Stimulated activated CD4-positive, alpha-beta T cell treated with anti-CD3 and anti-CD28 coated beads, Interleukin-4, amount 100 ng/mL, for 48 hours (primary cell): ENCODE measurements at places on chromosomes 4 and X.

- no peak for DNase-seq
These were observed 26.9 kb downstream of the ARSJ start for GRCh38 chr4:113952452-113953029.

DNA sequence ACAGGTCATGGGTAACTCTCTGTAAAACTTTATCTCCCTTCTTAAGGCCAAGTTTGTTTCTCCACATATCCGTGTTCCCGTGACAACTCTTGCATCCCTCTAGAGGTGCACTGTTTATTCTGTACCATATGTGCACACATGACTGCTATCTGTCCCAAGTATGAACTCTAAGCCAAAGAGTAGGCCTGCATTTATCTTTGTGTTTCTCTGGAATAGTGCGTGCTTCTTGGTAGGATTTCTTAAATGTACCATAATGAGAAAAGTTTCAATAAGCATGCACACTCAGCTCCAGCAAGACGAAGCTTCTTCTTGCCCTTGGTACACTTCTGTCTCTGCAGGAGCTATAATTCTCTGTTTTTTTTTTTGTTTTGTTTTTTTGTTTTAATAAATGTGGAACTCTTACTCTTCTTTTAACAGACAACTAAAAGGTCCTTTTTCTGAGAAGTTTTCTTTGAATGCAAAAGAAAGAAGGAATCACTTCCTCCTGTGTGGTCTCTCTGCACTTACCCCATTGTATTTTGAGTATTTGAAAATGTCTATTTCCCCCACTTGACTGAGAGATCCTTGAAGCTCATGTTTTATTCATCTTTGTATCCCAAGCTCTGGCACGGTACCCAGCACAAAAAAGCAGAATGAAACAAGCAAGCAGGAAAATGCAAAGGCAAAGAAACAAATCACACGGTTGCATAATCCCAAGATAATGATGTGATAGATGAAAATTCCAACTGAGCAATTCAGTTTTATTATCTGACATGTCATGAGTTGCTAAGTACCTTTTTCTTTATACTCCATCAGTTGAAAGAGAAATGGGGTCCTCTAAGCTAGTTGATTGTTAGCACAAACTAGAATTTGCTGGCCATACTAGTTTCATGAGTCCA, 521.9 kb upstream of the BOD1L1 start:
- no peak for DNase-seq

DNA sequence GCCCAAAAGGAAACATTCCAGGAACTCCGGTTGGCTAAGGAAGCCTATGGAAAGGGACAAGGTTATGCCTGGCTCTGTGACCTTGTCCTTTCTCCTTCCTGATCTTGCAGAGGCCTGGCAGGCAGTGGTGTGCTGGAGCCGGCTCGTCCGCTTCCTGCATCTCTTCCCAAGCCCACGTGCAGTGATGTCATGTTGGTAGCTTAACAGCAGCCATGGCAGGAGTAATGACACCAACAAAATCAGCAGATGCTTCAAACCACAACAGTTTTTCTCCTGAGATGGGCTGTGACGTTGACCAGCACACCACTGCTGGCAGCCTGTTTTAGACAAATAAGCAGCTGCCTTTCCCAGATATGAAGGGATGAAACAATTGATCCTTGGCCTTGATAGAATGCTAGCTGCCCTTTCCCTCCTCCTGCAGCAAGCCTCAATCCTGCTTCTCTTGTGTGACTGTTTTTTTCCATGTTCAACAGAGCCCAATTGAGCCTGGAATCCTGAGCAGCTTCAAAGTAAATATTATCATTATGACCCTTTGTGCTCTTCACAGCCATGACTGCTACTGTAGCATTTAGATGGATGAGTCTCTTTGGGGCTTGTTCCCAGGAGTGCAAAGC, 23.4 kb downstream of the SEPTIN6 start:
- no peak for DNase-seq

DNA sequence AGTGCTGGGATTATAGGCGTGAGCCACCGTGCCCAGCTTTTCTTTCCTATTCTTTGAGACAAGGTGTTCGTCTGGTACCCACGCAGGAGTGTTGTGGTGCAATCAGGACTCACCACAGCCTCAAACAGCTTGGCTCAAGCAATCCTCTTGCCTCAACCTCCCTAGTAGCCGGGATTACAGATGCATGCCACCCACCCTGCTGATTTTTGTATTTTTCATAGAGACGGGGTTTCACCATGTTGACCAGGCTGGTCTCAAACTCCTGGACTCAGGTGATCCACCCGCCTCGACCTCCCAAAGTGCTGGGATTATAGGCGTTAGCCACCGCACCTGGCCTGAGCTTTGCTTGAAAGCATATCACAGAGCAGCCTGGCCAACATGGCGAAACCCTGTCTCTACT, 1.5 kb upstream of the CRLF2 start:
- DNase-seq = no peak

GRCh38 chrX:75546724-75547511, 24.1 kb upstream of the ZDHHC15 start:
- no peak for DNase-seq

GRCh38 chr4:125070861-125071260, 243.9 kb upstream of the FAT4 start:
- no peak for DNase-seq

DNA sequence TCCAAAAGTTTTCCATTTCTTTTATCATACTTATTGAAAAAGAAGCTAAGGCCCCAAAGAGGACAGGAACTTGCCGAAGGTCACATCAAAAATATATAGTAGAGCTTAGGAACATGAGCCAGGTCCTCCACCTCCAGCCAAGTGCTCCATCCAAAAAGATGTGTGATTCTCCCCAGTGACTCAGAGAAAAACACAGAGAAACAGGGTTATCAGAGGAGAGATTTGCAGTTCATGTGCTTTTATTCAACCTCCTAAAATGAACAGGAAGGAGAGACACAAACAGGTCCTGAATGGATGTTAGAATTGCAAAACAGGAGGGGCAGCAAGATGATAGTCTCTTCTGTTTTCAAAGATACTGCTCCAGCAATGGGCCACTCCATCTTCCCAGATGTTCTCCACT, 19.6 kb upstream of the FGF16 start:
- no peak for DNase-seq
